Non-pigmented ciliary epithelial cell (primary cell): ENCODE measurements at places on chromosomes 13 and 19.

- no peak for DNase-seq
Observed at GRCh38 chr13:26688286-26688685, 72.3 kb downstream of the GPR12 start.

GRCh38 chr13:58376349-58376748 is 744.8 kb downstream of the PCDH17 start:
- no peak for DNase-seq

GRCh38 chr19:7657131-7657751 is 11.6 kb upstream of the RETN start:
- DNase-seq: no peak

DNA sequence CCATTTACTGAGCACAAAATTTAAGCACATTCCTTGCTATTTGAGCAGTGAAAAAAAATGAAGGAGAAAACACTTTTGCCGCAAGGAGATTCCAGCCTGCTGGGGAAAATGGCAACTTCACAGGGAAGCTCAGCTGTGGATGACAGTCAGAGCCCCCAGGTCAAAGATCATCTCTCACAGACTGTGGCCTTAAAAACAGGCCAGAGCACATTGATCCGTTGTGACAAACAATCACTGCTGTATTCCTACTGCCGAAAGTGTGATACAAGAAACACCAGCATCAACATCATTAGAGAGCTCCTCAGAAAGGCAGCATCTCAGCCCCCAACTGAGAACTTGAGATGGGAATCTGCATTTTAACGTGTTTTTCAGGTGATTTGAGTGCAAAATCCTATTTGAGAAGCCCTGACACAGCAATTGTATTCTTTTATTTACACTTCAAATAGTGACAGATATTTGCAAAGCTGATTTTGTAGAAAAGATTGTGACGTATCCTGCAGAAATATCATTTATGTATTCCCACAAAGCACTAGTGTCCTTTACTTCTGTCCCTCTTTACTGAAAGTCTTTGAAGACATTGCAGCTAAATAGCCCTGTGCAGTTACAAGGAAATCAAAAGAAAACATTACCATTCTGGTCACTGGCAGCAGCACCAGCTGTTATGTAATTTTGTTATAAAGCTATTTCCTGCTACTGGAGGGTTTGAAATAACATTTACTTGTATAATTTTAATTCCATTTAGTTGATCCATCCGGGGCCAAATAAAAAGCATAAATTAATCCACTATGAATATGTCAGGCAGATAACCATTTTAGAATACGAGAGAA is 652.0 kb downstream of the LIG4 start:
- DNase-seq: no peak
